ENCODE measurements at places on chromosomes 7 and 10.

- DNase-seq, result no peak
Measured at GRCh38 chr7:111352319-111352718, 210.0 kb downstream of the IMMP2L start.

GRCh38 chr7:43782768-43783555, 24.5 kb downstream of the BLVRA start:
- DNase-seq, result no peak

- DNase-seq, result peak; percentile 41
Measured at GRCh38 chr10:98242823-98243222, 25.2 kb downstream of the LOXL4 start.

DNA sequence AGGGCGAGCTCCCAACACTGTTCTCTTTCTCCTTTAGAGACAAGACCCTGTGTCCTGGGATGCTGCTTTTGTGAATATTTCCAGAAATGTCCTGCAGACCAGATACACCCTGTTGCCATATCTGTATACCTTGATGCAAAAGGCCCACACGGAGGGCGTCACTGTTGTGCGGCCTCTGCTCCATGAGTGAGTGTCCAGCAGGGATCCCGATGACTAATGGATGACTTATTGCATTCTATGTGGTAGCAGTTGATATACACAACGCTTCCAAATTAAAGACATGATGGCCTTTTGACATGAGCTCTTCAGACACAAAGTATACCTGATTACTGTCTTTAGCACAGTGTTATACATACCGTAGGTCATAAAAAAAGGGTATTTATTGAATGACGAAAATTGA, 45.0 kb upstream of the MGAM2 start:
- no peak for DNase-seq

- DNase-seq, result no peak
Measured at GRCh38 chr10:94287336-94287735, 75.4 kb downstream of the NOC3L start.

- DNase-seq, result no peak
Measured at GRCh38 chr10:61452151-61452651, 980 bp downstream of the TMEM26 start.

GRCh38 chr10:63454631-63455030, 11.1 kb downstream of the JMJD1C start:
- DNase-seq, result no peak

- no peak for DNase-seq
Measured at GRCh38 chr7:105234886-105235285, 153.8 kb downstream of the SRPK2 start.

- DNase-seq, result no peak
Measured at GRCh38 chr7:157522954-157523353, 186.2 kb downstream of the DNAJB6 start.

GRCh38 chr7:119868387-119868786, 404.6 kb upstream of the KCND2 start:
- no peak for DNase-seq

DNA sequence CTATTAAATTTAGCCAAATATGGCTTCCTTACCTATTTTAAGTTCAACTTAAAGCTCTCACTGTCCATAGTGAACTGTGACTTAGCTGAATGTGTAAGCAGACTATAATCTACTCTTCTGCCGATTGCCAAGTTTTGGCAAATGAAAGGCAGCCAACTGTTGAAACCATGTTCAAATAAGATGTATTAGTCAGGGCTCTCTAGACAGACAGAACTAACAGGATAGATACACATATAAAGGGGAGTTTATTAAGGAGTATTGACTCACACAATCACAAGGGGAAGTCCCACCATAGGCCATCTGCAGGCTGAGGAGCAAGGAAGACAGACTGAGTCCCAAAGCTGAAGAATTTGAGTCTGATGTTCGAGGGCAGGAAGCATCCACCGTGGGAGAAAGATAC, 837.7 kb upstream of the AUTS2 start:
- no peak for DNase-seq

DNA sequence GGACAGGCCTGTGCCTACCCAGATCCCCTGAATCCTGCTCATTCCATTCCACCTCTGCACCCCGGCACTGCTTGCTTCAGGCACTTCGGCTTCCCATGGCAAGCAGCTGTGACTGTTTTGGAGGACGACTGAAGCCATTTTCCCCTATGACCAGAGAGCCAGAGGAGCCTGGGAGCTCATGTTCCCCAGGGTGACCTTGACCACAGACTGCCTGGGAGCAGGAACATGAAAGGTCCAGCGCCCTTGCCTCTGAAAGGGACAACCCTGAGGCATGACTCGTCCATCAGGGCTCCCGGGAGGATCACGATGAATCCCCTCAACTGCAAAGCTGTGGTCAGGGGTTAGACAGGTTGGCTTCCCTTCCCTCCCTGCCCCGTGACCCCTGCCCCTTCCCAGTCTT, 16.7 kb upstream of the HMX3 start:
- DNase-seq, result no peak

DNA sequence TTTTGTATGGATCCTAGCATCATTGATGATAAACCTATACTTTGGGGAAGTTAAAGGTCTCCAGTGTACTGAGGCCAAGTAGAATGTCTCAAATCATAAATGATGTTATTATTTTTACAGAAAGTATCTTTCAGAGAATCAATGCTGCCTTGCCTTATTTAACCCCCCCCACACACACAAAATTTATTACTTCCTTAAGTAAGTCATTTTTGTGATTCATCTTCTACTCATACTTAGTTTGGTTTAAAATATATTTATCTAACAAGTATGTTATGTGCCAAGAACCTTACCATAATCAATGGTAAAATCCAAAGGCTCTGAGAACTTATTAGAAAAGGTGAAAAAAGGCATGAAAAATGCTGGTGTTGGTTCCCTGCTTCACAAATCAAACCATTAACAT, 18.8 kb upstream of the CLDN12 start:
- DNase-seq, result no peak
